ENCODE measurements at places on chromosomes 4 and X.

DNA sequence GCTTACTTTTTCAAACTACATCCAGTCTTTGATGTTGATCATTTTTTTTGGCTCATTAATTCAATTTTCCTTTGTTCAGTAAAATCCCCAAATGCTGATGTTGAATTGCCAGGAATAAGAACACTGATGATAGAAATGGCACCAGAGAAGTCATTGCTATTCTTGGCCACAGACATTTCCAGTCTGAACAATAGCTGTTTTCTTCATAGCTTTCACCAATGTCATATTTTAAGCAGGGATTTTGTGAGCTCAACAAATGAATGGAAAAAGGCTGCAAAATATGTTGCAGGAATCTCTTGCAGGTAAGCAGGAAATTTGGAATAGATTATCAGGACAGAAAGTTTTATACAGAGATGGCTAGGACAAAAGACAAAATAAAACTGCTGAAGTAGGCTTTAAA is 40.5 kb upstream of the GLRB start:
- no peak for DNase-seq

DNA sequence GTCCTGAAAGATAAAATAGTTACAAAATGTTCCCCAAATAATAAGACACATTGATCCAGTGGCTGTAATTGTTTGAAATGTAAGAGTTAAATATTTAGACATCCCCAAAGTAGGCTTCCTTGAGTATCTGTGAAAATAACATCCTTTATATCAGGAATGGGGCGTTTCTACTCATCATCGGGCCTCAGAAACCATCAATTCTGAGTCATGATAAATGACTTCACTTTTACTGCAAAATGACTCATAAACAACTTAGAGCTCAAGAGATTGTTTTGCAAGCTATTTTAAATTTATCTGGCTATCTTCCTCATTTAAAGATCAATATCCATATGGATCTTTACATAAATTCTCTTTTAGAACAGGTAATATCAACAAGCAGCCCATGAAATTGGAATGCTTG is 369.4 kb upstream of the CNKSR2 start:
- no peak for DNase-seq

DNA sequence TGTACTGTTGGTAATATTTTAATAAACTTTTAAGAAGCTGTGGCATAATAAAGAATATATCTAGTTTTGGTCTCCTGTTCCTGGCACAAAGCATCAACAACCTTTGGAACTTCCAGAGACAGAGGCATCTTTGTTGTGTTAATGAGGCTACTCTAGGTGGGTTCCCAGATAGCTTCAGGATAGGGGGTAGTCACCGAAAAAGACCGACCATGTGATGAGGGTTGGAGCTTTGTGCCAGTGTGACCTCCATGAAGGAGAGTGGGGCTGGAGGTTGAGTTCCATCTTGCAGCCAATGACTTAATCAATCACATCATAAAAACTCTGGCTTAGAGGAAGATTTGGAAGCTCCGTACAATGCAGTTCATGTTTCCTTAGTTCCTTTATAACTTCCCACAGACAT is 9.9 kb downstream of the PPAT start:
- DNase-seq = no peak

- DNase-seq = no peak
These were observed 2.9 kb upstream of the SPARCL1 start for GRCh38 chr4:87532109-87532508.

DNA sequence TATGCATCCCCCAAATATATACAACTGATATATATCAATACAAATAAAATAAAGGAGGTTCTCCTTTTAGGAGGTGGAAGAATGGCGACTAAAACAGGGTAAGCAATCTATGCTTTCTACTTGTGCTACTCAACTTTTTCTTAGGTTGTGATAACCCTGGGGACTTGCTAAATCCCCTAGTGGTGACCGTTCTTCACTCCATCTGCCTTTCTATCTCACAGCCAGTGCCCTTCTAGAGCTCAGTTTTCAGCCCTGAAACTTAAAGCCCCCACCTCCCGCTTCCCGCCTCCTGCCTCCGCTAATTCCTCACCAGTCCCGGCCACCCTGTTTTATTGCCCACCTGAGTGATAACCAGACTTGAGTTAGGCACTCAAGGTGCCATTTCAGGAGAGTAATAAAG is 15.5 kb upstream of the ESX1 start:
- no peak for DNase-seq

DNA sequence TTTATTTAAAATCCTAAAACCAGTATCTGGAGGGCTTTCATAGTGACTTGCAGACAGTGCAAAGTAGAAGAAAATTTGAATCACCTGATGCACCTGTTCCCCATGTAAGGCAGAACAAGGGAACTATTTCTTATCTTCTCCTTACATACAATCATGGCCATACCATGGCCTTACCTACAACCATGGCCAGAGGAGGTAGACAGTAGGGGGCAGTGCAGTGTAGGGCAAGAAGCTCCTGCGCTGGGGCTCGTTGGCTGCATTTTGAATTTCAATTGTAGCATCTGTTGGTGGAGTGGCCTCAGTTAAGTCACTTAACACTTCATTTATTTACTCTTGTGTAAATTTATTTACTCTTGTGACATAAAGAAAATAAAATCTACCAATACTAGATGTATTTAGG is 33.0 kb downstream of the GALNTL6 start:
- peak; percentile 29 for DNase-seq

DNA sequence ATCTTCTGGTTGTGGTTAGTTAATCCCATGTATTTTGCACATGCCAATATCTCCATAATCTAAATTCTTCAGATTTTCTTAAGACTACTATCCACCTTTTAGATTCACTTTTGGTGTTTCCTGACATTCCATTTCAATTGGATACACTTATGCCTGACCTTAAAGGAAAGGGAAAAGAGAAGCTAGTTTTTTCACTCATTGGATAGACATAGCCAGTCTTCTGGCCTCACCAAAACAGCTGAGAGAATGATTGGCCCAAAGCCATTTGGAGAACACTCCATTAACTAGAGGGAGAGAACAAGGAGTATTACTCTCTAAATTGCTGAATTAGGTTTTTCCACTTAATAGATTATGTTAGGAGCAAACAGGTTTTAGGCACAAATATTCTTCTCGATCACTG is 4.0 kb downstream of the PRPS1 start:
- no peak for DNase-seq

GRCh38 chrX:74925225-74926088 is at the start of gene NEXMIF:
TSS of gene NEXMIF (minus strand) at chrX:74925452.
- no peak for DNase-seq

DNA sequence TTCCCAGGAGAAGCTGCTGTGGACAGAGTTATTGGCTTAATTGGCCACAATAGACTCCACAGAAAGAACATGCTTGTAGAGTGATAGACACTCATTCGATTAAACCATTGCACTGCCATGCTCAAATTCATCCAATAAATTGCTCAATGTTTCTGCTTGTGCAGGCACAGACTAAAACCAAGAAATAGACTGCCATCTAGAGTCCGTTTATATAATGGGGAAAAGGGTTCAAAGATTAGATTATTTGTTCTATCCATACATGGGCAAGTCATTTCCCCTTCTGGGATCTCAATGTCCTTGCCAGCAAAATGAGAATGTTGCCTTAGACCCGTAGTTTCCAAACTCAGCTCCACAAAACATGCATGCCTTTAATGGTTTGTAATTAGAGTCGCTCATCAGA is 8.7 kb downstream of the SMIM10 start:
- DNase-seq = no peak

GRCh38 chr4:165763640-165764039 is 109.4 kb upstream of the TLL1 start:
- DNase-seq = no peak

DNA sequence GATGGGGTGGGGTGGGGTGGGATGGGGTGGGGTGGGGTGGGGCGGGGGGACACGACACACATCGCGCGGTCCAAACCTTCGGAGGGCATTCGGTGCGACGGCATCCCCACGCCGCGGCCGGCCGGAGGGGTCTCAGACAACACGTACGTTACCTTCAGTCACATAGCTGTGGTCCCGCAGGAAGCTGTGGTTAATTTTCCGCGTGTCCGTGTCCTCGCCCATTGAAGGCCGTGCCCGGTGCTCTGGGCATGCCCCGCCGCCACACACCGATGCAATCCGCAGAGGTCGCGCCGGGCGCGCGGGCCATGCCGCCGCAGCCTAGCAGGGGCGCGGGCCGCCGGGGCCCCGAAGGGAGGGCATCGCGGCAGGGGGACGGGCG is 417 bp downstream of the PPP2R2C start:
- no peak for DNase-seq

- DNase-seq = peak; percentile 38
These were observed 59.2 kb upstream of the PARM1 start for GRCh38 chr4:74873545-74874301.

DNA sequence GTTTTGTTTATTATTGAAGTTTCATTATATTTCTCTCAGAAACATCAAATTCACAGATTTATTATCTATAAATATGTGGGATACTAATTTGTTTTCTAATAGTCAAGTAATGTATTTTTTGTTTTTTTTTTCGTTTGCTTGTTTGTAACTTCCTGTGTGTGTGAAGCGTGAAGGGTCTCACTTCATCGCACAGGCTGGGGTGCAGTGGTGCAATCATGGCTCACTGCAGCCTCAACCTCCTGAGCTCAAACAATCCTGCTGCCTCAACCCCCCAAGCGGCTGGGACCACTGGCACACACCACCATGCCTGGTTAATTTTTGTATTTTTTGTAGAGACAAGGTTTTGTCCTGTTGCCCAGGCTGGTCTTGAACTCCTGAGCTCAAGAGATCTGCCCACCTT is 55.1 kb downstream of the SH3RF1 start:
- DNase-seq = no peak

DNA sequence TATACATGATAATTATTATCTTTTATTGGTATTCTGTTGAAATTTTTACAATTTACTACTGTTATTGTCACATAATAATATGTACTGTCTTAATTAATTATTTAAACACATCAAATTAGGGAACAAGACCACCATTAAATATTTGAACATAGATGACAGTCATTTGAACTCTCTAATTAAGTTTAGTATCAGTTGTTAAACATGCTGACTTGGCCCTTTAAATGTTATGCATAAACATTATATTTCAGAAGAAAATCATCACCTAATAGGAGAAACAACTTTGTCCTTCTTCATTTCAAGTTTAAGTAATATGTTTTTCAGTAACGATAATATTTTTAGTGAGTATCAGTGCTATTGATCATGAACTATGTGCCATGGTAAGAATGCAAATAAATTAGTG is 623.5 kb upstream of the GNPDA2 start:
- no peak for DNase-seq

- DNase-seq = no peak
These were observed 116.6 kb downstream of the UPRT start for GRCh38 chrX:75390470-75390869.

DNA sequence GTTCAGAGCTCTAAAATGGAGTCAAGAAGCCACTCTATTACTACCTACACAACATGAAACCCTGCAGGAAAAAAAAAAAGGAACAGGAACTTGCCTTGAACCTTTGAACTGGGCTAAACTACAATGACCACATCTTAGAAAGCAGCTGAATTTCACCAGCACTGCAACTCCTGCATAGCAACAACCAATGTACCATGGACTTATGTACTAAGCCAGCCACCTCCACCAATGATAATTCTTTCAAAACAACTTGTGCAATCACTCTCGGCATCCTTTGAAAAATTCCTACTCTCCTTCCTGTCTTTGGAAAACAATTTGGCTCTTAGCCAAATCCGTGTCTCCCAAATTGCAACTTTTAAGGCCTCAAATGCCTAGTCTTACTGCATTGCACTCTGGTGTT is 26.8 kb upstream of the FMR1 start:
- DNase-seq = no peak

- no peak for DNase-seq
These were observed 104.4 kb downstream of the RTL5 start for GRCh38 chrX:72027024-72027913.

- no peak for DNase-seq
These were observed 86.5 kb downstream of the DRD5 start for GRCh38 chr4:9867751-9868425.

DNA sequence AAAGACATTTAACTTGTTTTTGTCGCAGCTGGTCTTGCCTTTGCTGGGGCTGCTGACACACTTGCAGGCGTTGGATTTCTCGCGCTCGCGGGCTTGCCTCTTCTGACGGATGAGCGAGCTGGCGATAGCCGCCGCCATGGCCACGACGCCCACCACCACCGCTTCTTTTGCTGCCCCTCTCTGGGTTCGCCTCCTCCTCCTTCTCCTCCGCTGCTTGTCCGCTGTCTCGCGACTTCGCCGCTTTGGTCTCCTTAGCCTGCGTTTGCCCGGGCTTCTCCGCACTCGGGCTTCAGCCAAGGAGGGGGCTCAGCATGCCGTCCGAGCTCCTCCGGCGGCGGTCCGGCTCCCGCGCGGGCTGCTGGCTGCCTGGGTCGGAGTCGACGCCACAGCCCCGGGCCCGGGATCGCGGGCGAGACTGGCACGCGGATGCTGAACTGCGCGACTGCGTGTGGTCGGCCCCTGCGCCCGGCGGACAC is 613 bp downstream of the FGF13 start:
- DNase-seq = no peak

DNA sequence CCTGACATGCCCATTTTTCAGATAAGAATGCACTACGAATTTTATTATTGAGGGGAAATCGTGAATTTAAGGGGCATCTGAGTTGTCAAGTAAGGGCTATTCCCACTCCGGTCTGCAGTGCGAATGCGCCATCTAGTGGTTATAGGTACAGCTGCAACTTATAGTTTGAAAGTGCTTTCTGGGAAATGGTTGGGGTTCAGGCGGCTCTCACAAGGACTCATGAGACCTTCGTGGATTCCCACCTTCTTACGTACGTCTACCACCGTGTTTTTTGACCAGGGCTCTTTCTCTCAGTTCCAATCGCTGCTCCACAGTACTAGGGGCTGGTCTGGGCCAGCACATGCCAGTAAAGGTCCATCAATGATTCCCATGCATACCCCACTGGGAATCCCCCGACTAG is 12.3 kb downstream of the MSL3 start:
- DNase-seq = peak; percentile 32

DNA sequence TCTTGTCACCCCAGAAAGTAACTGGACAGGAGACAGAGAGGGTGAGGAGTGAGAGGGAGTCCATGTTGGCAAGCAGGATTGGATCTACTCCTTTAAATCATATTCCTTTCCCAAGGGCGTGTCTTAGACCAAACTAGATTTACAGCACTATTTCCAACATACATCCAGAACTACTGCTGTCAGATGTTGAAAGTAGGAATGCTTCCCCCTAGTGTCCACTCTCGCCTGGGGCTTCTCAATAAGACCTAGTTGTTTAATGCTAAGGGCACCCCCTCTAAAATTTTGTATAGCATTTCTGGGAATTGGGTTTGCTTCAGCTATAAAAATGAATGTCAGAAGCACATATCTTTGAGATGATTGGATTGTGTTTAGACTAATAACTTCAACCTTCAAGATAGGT is 13.3 kb downstream of the OFD1 start:
- no peak for DNase-seq

GRCh38 chr4:38818441-38818976 is 13.9 kb upstream of the TLR1 start:
- DNase-seq = no peak

- no peak for DNase-seq
These were observed 2442.0 kb downstream of the PCDH7 start for GRCh38 chr4:33162122-33162521.
